ENCODE measurements at places on chromosomes 11 and 22.

- no peak for DNase-seq
These were observed 16.2 kb downstream of the MISFA start for GRCh38 chr11:18615628-18616392.

- no peak for DNase-seq
These were observed 3.7 kb downstream of the ILK start for GRCh38 chr11:6607190-6607795.

DNA sequence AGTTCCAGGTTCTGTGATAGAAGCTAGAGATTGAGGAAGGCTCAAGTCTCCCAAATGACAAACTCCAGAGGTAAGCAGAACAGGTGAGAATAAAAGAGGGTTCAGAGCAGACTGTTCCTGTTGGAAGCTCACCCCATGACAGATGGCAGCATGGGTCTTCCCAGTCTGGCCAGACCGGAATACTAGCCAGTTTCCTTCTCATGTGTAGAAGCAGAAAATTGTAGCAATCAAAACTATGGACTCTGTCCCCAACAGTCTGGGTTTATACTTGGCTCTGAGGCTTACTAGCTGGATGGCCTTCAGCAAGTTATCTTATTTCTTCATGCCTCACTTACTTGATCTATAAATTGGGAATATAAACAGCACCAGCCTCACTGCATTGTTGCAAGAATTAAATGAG is 494.8 kb downstream of the MN1 start:
- no peak for DNase-seq

- no peak for DNase-seq
These were observed 37.7 kb upstream of the FDX1 start for GRCh38 chr11:110392056-110392455.
